ENCODE measurements at places on chromosomes 7 and 10.

- DNase-seq: no peak
Measured at GRCh38 chr10:14695847-14696480, 78.7 kb downstream of the FAM107B start.

DNA sequence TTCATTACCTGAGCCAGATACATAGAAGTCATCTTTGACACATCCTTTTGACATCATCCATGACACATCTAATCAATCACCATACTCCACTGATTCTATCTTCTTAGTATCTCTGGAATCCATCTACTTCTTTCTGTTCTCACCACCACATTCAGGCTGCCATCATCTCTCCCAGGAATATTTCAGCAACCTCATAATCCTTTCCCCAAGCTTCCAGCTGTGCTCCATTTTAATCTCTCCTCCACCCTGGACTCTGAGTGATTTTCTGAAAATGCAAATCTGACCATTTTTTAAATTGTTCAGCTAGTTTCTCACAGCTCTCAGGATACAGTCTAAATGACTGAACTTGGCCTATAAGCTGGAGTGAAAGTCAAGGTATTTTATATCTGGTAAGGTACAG is 2.5 kb upstream of the BTRC start:
- DNase-seq: no peak

- DNase-seq: no peak
Measured at GRCh38 chr7:155057076-155057475, 13.0 kb upstream of the HTR5A start.

- no peak for DNase-seq
Measured at GRCh38 chr7:124777268-124777667, 11.7 kb upstream of the GPR37 start.

DNA sequence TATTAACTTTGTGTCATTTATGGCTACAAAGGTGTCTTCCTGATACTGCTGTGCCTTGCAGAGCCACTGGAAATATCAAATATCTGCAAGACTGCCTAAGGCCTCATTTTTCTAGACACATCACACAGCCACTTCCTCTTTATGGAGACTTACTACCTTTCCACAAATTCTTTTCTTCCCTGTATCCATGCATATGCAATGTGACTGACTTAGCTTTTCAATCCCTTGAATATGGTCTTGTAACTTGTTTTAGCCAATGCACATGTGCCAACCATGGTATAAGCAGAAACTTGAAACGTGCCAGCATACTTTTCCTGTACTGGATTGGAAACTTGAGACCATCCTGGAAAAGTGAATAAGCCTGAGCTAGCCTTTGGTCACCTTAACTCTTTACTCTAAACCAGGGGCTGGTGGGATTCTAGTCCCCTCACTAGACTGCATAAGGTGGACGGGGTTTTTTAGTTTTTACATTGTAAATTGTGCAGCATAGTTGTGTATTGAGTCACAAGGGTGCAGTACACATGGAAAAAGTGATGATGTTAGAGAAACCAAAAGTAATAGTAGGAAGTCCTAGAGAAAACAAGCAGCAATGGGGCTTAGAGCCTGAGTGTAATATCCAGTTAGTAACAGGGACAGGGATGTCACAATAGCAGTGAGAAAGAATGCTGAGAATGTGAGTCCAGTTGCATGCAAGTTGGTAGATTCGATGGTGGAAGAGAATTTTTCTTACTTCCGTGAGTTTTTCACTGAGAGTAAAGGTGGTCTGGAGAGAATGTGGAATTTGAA is 879.5 kb downstream of the SORCS1 start:
- no peak for DNase-seq

- no peak for DNase-seq
Measured at GRCh38 chr7:149229526-149229925, 9.9 kb upstream of the ZNF212 start.

DNA sequence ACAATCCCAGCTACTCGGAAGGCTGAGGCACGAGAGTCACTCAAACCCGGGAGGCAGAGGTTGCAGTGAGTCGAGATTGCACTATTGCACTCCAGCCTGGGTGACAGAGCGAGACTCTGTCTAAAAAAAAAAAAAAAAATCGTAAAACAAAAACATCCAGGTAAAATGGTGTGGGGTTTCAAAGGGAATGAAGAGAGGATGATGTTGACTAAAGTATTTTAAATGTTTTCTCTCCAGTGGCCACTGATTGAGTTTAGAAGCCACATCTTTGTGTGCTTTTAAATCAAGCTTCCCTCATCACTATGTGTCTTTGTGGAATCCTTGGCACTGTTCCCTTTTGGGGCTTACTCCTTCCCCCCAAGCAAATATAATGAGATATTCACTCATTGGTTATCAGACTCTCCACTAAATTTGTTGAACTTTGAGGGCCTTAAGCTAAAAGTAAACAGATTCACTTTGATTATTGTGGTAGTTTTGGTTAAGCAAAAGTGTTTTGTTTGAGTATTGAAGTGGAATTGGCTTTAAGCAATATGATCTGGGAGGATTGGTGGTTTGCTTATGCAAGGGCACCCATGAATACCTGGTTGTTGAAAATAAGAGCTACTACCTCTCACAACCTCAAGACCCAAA is 162.9 kb downstream of the CDK14 start:
- DNase-seq: peak; percentile 12

DNA sequence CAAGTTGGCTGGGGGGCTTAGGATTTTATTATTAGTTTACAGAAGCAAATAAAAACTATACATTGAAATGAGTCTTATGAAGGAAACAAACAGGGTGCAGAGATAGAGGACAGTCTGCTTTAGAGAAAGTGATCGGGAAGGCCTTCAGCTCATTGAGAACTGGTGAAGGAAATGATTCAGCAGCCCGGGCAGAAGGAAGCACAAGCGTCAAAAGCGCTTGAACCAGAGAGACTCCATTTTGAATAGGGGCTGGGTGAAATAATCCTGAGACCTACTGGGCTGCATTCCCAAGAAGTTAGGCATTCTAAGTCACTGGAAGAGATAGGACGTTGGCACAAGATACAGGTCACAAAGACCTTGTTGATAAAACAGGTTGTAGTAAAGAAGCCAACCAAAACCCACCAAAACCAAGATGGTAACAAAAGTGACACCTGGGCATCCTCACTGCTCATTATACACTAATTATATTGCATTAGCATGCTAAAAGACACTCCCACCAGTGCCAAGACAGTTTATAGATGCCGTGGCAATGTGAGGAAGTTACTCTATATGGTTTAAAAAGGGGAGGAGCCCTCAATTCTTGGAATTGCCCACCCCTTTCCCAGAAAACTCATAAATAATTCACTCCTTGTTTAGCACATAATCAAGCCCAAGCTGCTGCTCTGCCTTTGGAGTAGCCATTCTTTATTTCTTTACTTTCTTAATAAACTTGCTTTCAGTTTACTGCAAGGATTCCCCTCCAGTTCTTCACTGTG is 83.1 kb upstream of the MPP7 start:
- DNase-seq: no peak

GRCh38 chr7:171364-171904 is 20.9 kb upstream of the FAM20C start:
- DNase-seq: peak; percentile 41

- no peak for DNase-seq
Measured at GRCh38 chr10:111122127-111122526, 45.3 kb downstream of the ADRA2A start.

DNA sequence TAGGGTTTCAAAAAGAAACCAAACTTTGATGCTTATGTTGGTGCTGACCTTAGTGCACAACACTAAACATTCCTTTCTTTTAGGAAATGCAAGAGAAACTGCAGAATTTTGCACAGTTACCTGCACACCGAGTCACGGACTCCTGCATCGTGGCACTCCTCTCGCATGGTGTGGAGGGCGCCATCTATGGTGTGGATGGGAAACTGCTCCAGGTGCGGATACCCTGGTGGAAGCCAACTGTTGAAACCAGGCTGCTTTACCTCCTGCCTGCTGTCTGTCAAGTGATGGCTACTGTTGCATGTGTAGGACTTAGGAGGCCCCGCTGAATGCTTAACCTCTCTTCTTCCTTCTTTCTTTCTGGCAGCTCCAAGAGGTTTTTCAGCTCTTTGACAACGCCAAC is 11.7 kb downstream of the CASP2 start:
- peak; percentile 34 for DNase-seq

DNA sequence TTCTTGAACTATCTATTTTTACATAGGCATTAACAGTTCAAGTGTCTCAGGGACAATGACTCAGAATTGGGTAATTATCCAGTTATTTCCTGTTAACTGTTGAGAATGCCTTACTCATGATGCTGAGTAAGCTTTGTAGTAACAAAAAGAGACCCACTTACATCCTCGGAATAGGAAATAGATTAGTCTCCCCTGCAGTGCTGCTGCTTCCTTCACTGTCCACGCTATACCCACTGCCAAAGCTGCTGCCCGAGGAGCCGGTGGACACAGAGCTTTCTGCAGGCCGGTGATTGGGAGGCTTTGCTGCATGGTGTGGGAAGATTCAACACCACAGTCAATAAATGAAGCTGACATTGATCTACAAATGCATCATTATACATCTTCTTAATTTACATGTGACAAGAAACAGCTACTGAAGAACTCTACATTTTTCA is 357.1 kb downstream of the PCLO start:
- DNase-seq: peak; percentile 42

GRCh38 chr10:93397020-93397419 is 85.1 kb downstream of the MYOF start:
- no peak for DNase-seq

- no peak for DNase-seq
Measured at GRCh38 chr7:116806046-116806944, 56.1 kb upstream of the CAPZA2 start.

Data from SW480 (cell line).